ENCODE measurements at places on chromosomes 7 and 10.

DNA sequence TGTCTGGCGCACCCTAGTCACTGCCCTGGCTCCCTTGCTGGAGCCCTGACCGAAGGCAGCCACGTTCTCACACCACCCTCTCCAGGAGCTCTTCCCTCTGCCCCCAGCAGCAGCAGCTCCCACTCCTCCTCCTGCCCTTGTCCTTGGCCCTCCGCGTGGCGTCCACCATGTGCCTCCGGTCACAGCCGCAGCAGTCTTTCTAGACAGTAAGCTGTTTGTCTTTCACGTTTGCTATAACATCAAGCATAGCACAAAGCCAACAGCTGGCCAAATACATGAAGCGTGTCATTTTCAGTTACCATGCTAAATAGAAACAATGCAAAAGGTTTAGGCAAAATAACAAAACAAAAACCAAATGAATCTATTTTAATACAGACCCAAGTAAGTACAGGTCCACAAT, 3.3 kb downstream of the PITRM1 start:
- DNase-seq: no peak

DNA sequence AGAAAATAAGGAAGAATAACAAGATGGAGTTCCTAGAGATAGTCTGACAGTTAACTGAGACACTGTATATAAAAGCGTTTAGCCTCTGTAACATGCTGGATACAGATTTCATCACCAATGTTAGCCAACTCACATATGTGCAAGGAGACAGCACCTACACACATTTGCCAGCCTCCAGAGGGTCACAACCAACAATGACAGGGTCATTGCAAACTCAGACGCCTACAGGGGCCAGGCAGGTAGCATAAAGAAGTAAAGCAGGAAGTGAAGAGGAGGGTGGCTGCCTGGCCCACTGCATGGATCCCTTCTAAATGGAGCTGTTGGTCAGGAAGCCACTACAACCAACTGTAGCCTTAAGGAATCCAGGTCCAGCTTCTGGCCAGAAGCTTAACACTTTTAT, 50.4 kb downstream of the NRAP start:
- peak; percentile 9 for DNase-seq

DNA sequence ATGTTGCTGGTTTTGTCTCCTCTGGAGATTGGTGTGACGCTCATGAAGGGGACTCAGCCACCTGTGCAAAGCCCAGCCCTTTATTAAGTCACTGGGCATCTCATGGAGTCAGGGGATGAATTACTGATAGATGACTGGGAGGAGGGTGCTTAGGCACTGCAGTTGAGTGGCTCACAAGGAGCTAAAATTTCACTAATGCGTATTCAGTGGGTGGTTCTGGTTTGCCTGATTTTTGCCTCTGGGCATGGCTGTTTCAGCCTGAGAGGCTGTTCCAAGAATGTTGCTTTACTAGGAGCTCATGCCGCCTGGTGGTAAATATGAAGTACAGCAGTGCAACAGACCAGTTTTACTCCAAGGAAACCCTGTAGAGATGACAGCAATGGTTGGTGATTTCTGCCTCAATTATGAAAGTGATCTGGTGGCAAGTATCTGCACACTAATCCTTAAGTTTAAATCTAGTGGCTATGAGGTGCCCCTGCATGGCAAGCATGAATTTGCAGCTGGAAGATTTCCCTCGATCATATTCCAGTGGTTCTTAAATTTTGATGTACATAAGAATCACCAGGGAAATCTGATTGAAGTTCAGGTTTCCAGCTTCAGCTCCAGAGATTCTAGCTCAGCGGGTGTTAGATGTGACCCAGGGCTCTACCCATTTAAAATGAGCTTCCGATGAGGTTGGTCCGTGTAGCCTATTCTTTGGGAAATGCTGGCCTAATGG, 19.9 kb downstream of the ACTA2 start:
- peak; percentile 84 for DNase-seq

- no peak for DNase-seq
Observed at GRCh38 chr10:50990568-50991455, 83.5 kb upstream of the PRKG1 start.

DNA sequence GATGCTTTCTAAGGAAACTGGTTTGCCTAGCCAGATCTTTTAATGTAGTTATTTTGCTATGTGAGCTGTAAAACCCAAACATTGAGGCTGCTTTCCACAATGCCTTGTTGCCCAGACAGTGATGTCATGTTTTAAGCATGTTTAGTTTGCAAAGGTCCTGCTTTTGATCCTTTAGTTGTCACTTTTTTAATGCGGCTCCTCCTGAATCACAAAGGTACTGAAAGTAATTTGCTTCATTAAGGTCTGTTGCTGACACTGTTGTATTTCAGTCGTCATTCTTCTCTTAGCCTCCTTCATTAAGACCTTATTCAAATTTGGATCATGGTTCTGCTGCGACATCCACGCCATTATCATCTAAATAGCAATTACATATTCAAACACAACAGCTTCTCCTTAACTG, 10.6 kb downstream of the RPA3 start:
- DNase-seq: no peak

GRCh38 chr7:40583667-40584444, 449.1 kb downstream of the SUGCT start:
- DNase-seq: no peak

GRCh38 chr10:48758411-48758810, 73.7 kb downstream of the WDFY4 start:
- DNase-seq: peak; percentile 79

- no peak for DNase-seq
Observed at GRCh38 chr7:45888185-45888992, at the start of gene IGFBP1. IGFBP1 (plus strand) TSS chr7:45888488; CDS start chr7:45888653, 165 bp downstream.

DNA sequence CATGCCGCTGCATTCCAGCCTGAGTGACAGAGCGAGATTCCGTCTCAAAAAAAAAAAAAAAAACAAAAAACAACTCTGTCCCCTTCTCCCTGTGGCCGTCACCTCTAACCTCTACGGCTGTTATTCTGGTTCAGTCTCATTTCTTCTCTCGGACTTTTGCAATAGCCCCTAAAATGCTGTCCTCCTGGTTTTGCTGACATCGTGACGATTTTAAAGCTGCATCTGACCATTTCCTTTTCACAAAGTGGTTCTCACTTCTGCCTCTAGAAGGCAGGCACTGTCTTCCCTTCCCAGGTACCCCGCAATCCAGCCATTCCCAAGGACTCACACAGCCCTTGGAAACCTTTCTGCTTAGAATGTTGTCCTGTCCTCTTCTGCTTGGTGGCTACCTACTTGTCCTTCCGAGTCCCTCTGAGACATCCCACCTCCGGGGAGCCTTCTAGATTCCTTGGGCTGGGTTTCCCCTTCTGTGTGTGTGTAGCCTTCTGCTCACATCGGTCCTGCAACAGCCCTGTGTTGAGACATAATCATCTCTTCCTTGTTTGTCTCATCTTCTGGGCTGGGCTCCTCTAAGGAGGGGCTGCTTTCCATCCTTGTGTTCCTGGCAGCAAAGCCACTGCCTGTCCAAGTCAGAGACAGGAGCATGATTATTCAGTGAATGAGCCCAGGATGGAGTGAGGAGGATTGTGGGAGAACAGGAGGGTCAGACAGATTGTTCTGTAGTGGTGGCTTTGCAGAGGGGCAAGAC, 83.1 kb downstream of the GRK5 start:
- no peak for DNase-seq

GRCh38 chr7:34622771-34623250, 35.2 kb upstream of the NPSR1 start:
- DNase-seq: no peak

DNA sequence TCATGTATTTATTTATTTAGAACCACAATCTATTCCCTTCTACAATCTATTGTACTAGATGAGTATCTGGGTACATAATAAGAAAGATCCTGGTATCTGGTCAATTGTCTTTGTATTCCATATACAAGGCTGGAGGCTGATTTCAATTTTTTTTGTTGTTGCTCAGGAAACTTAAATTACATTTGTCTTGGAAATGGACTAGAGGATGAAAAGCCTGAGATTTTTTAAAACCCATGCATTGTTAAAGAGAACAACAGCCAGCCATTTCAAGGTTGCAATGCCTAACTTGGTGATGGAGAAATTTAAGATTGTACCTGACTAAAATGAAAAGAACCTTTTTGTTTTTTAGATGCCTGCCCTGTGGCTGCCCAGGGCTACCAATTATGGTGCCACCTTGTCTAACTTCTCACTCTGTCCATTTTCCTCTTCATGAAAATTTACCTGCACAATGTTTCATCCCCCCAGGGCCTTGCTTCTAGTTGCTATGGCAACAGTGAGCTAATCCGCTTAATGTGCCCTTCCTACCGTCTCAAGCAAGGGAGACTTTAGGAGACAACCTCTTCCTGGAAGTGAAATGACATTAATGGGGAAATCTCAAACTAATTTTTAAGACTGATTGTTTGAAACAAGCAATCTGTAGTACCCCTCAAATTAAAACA, 203.7 kb upstream of the PHYHIPL start:
- no peak for DNase-seq

DNA sequence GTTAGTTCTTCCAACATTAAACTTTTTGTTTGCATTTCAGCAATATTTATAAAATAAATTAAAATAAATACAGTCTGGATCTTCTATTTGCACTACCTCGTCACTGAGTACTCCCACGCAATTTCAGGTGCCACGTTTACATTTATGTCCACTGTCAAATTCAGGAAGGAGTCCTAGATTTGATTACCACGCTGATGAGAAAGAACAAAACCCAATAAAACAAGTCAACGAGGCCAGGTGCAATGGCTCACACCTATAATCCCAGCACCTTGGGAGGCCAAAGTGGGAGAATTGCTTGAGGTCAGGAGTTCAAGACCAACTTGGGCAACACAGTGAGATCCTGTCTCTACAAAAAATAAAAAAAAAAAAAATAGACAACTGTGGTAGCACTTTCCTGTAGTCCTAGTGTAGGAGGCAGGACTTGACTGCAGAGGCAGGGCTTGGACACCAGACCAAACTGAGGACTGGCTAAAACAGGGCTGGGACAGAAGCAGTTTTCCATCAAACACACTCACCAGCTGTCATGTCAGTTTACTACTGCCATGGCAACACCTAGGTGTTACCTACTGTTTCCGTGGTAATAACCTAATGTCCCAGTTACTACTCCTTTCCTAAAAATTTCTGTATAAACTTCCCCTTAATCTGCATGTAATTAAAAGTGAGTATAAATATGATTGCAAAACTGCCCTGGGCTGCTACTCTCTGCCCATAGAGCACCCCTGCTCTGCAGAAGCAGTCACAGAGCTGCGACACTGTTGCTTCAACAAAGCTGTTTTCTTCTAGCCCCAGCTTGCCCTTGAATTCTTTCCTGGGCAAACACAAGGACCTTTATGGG, 341.7 kb downstream of the PARD3 start:
- no peak for DNase-seq

DNA sequence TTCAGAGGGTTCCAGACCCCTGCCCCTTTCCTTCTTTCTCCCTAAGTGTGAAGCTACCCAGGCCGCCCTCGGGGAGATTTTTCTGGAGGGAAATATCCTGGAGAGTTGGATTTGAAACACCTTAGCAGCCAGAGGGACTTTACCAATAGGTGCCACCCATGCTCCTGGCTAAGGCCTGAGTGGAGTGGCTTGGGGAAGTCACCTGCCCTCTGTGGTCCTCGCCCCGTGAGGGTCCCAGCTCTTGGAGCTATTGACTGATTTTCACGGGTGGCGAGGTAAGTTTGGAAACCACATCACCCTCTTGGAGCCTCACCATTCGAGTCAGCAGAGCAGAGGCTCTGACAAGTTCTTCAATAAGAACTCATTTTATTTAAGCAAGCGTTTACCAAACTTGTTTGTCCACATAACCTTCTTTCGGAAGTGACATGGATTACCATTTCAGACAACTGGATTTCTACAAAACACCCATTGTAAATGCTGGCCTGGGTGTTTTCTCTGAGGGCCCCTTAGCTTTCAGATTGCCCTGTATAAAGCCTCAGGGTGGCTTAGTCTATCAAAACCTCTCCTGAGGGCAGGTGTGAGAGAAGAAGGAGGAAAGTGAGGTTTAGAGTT, 20.4 kb downstream of the AQP1 start:
- DNase-seq: no peak

GRCh38 chr7:7104971-7105370, 77.4 kb upstream of the C1GALT1 start:
- no peak for DNase-seq

DNA sequence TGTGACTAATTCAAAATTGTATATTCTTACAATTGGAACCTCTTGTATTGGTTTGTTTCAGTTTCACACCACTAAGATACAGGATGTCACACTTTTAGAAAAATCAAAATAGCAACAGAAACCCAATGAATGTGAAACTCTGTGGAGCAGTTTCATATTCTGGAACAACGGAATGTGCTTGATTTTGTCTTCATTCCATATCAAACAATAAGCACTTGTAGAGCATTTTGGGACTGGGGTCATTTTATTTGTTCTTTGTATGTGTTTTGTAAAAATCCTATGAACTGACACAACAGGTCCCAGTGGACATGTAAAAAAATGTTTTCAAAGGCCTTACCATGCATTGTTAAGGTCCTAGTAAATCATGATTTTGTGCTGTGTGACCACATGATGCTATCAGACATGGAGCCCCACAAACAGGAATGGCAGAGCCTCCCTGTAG, 123.1 kb downstream of the DKK1 start:
- peak; percentile 43 for DNase-seq

- peak; percentile 43 for DNase-seq
Observed at GRCh38 chr7:21965291-21965690, 19.6 kb upstream of the CDCA7L start.

DNA sequence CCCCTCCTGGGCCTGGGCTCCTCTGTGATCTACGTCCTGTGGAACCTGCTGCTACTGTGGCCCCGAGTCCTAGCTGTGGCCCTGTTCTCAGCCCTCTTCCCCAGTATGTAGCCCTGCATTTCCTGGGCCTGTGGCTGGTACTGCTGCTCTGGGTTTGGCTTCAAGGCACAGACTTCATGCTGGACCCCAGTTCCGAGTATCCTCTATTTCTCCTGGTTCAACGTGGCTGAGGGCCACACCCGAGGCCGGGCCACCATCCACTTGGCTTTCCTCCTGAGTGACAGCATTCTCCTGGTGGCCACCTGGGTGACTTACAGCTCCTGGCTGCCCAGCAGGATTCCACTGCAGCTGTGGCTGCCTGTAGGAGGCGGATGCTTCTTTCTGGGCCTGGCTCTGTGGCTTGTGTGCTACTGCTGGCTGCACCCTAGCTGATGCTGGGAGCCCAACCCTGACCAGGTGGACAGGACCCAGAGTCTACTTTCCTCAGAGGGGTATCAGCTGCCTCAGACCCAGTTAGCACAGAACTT, 37.8 kb upstream of the MMD2 start:
- DNase-seq: no peak

DNA sequence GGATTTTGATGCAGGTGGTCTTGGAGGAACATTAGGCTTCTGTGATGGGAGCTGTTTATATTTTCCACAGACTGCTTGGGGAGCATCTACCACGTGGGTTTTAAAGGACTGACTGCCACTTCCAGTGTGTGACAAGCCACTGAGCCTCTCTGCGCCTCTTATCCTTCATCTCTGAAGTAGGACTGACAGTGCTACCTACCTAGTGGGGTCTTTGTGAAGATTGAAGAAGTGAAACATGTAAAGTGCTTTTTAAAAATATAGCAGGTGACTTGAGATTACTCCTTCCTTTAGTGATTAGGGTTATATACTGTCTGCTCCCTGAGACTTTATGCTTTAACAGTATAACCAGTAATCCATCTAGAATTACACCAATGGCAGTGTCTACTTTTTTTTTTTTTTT, 29.9 kb downstream of the NKX2-3 start:
- DNase-seq: no peak

GRCh38 chr7:85215098-85215497, 28.2 kb upstream of the SEMA3D start:
- no peak for DNase-seq

- peak; percentile 11 for DNase-seq
Observed at GRCh38 chr10:69573056-69573806, at the start of gene NEUROG3. NEUROG3 (minus strand) TSS chr10:69573422; CDS start chr10:69573043, 379 bp downstream.

All from inflammatory macrophage treated with lipopolysaccharide for 4 hours (primary cell).